HS-27A (cell line): ENCODE measurements at places on chromosomes 12 and 14.
A peak's percentile ranks its signal among the peaks of the same experiment; 100 is the strongest.

DNA sequence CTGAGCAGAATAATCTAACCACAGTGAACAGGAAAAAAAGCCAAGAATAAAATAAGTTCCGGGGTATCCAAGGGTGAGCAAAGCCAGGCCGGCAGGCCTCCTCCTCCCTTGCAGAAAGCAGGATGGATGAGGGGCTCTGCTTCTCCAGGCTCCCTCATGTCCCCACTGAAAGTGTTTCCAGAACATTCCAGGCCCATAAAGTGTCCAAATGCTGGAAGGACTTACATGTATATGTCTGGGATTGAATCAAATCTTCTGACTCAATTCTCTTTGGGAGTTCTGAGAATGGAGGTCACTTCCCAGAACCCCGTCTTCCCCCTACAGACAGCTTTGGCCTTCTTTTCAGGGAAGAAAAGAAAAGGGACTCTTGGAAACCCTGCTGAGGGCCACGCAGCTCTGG, 25.0 kb upstream of the BDKRB1 start:
- no peak for DNase-seq

DNA sequence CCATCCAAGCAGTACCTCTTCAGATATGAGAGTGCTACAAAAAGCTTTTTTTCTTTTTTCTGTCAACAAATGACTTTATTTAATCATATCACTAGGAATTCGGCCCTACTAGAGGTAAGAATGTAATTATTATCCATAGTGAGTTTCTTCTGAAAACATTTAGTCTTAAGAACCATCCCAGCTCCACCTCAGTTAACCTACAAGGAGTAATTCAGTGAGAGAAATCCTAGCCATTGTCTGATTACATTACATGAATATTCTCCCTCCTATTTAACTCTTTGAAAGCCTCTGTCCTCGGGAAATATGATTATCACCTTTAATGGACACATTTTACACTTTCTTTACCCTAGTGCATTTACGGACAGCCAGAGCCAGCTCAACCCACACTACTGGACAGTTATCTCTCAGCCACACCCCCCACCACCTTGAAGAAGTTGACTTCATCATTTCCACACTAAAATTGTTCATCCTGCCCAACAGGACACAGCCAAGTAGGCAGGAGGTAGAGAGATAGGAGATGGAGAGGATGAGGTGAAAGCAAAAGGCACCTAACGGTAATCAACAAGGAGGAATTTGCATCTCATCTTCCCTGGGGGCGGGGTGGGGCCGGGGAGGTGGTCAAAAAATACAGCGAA, 1.3 kb downstream of the PPFIA2 start:
- DNase-seq: no peak

- no peak for DNase-seq
These were observed 58.2 kb downstream of the DICER1 start for GRCh38 chr14:95098984-95099599.

DNA sequence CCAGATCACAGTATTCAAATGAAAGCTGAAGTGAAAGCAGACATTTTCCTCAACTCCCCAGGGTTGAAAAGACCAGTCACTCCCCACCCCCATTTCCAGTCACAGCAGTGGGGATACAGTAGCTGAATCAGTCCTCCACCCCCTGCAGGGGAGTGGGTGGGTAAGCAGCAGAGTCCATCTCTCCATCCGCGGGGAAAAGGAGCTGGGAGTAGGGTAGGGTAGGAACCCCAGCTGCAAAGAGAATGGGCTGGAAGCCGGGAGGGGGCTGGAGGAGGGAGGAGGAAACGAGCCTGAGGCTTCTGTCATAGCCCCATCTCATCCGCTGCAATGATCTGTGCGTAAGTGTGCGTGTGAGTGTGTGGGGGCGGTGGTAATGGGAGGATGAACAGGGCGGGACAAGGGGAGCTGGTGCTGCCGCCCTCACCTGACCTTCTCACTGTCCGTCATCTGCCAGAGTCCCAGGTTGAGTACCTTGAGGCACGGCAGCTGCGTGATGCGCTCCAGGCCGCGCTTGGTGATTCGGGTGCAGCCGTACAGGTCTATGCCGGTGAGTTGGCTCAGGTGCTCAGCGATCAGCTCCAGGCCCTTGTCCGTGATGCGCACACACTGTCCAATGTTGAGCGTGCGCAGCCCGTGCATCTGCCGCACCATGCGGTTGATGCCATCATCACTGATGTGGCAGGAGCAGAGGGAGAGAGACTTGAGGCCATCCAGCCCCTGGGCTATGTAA, 1.8 kb downstream of the FBXL14 start:
- no peak for DNase-seq

DNA sequence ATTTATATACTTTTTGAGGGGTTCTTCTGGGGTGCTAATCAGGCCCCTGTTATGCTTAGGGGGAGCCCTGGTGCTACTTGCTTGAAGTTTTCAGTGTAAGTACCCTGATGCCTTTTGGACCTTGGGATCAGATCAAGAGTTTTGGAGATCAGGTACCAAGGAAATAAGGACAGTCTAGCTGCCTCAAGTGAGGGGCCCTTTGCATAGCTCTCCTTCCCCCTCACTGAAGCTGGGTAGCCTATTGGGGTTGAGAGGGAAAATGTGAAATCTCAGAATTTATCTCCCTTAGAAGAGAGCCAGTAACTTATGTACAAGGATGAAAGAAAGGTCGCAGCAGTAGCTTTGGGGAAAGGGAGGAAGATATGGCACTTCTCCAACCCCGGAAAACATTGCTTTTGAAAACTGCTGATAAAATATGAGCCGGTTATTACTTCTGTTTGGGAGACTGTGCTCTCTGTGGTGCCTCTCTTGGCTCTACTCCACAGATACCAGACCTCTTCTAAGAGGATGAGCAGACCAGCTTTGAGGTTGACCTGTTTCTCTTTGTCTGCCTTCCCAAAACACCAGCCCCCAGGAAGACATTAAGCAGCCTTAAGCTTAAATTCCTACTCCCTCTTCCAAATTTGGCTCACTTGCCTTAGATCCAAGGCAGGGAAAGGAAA, 8.8 kb upstream of the AMHR2 start:
- DNase-seq: no peak

- DNase-seq: no peak
These were observed 411.9 kb downstream of the TMEM121 start for GRCh38 chr14:105938055-105938863.

- DNase-seq: no peak
These were observed 3.9 kb downstream of the DLK1 start for GRCh38 chr14:100730581-100730980.

- DNase-seq: no peak
These were observed 12.4 kb upstream of the SIX1 start for GRCh38 chr14:60661721-60662120.

- DNase-seq: no peak
These were observed 183.0 kb downstream of the CALM1 start for GRCh38 chr14:90579816-90580215.

DNA sequence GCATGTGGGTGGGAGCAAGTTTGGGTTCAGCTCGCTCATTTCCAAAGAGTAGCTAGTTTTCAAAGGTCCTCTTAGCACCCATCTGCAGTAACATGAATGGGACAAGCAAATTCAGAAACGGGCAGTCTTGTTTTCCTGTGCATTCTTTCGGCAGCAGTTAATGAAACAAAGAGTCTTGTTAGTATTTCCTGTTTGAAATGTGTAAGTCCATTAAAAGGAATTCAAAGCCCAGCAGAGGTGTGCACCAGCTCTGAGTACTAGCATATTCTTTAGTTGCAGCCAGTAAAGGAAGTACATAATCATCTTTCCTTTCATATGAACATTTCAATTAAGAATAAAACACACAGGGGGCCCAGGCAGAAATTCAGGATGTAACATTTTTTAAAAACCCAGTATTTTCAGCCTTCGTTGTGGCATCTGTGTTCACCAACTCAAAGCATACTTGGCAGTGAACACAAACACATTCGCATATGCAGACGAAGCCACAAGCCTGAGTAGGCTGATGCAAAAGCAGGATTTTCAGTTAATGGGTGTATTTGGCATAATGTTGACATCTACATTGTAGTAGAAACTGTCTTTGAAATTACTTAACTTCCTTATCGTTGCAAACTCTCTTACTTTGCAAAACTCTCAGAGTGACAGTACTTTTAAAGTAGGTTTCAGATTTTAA, 570.0 kb upstream of the FLRT2 start:
- DNase-seq: no peak

GRCh38 chr12:23098110-23098509, 473.1 kb downstream of the ETNK1 start:
- no peak for DNase-seq

GRCh38 chr12:77979597-77980250, 149.0 kb downstream of the NAV3 start:
- DNase-seq: no peak

- DNase-seq: no peak
These were observed 125.6 kb downstream of the SLC25A21 start for GRCh38 chr14:37046815-37047214.

GRCh38 chr12:95473231-95473883, 595 bp upstream of the METAP2 start:
- peak; percentile 24 for DNase-seq

GRCh38 chr14:53845813-53846693, 110.6 kb downstream of the BMP4 start:
- no peak for DNase-seq

GRCh38 chr12:73906757-73907156, 630.9 kb upstream of the ATXN7L3B start:
- DNase-seq: no peak
